ENCODE measurements at places on chromosomes 5 and 9. TPM values are rescaled to one million over a fixed set of nuclear protein-coding genes. Genes with fewer than 3 reads are reported as not detected.
A peak's percentile ranks its signal among the peaks of the same experiment; 100 is the strongest.

DNA sequence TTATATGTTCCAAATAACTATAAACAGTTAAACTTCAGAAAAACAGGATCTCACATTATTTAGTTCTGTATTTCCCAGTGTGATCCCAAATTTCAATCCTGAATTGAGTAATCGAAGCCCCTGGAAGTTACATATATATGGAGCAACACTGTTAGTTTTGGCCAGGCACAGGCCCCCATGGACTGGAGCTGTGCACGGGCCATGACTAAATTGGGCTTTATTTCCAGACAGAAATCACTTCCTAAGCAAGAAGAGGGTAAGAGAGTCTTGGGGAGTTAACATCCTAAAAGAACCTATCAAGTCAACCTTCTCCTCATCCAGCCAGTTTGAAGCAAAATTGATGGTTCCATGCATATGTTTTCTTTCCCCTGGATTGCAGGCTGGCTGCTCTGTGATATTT, 393.0 kb downstream of the TMEM167A start:
- DNase-seq, result no peak

GRCh38 chr5:138622051-138622450, 46.9 kb upstream of the HSPA9 start:
- no peak for DNase-seq

- no peak for DNase-seq
Observed at GRCh38 chr9:3509926-3510325, 15.9 kb downstream of the RFX3 start.

DNA sequence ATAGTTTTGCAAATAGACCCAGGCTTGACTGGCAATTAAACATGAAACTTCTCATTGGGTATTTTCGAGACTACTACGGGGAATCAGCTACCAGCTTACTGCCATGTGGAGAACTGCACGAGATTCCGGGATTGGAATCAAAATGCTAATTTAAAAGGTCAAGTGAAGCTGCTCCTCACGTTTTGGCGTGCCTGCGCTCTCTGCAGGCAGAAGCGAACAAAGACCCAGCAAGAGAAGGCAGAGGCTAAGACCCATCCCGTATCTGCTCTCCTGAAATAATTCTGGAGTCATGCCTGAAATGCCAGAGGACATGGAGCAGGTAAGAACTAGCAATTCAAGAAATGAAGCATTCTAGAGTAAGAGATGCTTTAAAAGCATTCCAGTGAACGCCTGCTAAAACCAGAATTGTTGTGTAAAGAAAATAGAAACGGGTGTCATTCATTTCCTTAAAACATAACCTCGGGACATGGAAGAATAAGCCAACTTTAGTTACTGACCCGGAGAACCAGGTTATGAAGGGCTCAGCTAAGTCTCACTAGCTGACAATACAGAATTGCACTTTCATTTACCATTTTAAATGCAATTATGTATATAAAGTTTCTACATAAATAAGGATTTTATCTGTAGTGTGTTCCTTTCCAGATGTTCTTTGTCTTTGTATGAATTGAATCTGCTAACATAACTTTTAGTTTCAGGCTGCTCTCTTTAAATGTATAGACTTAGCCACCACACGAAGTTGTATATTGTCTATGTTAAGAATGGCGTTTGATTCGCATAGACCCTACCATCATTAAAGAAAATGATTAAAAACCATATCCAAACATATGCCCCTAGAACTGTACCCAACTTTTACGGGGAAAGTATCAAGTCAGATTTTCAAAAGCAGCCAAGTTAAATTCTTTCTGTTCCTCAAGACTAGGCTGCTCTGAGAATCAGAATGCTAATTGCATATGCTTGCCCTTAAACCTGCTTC, 2.0 kb upstream of the MAT2B start:
- peak; percentile 89 for DNase-seq

- DNase-seq, result peak; percentile 30
Observed at GRCh38 chr5:125410537-125411070, 664.2 kb upstream of the ZNF608 start.

DNA sequence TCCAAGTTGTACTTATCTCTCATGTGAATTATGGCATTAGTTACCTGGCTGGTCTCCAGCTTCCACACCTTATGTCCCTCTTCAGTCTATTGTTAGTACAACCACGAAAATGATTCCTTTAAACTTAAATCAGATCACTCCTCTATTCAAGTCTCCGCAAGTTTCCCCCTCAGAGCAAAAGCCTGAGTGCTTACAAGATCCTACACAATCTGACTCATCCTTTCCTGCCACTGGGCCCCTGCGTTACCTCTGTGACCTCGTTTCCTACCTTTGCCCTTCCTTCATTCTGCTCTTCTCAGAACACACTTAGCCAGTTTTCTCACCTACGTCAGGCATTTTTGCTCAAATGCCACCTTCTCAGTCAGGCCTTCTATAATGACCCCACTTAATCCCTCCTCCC, 45.1 kb upstream of the GLIS3 start:
- no peak for DNase-seq

GRCh38 chr5:154653764-154654485, 101.3 kb upstream of the LARP1 start:
- no peak for DNase-seq

- no peak for DNase-seq
Observed at GRCh38 chr5:169652057-169652456, 15.0 kb downstream of the DOCK2 start.

DNA sequence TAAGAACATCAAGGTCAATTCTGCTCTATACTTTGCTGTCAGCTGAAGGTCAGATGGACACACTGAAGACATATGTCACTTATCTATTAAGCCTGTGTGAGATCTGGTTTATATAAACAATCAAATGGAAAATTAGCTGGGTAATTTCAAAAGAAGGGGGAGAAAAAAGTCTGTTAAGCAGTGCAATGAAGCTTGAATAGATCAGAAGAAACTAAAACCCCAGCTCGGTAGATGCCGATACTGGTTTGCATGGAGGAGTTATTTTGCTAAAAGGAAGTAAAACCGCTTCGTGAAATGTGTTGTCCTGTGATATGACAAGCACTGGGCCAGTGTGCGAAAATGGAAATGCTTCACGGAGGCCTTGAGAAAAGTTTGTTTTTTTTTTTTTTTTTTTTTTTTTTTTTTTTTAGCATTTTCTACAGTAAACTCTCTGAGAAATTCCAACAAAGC, 148.8 kb downstream of the MEF2C start:
- DNase-seq, result no peak

GRCh38 chr9:19985081-19985480, 196.2 kb upstream of the SLC24A2 start:
- DNase-seq, result no peak

GRCh38 chr5:158373608-158374395, 514.9 kb upstream of the CLINT1 start:
- DNase-seq, result no peak

GRCh38 chr5:31347552-31347905, 154.0 kb downstream of the CDH6 start:
- no peak for DNase-seq

- peak; percentile 76 for DNase-seq
Observed at GRCh38 chr9:110156902-110157301, 51.1 kb downstream of the C9orf152 start.

DNA sequence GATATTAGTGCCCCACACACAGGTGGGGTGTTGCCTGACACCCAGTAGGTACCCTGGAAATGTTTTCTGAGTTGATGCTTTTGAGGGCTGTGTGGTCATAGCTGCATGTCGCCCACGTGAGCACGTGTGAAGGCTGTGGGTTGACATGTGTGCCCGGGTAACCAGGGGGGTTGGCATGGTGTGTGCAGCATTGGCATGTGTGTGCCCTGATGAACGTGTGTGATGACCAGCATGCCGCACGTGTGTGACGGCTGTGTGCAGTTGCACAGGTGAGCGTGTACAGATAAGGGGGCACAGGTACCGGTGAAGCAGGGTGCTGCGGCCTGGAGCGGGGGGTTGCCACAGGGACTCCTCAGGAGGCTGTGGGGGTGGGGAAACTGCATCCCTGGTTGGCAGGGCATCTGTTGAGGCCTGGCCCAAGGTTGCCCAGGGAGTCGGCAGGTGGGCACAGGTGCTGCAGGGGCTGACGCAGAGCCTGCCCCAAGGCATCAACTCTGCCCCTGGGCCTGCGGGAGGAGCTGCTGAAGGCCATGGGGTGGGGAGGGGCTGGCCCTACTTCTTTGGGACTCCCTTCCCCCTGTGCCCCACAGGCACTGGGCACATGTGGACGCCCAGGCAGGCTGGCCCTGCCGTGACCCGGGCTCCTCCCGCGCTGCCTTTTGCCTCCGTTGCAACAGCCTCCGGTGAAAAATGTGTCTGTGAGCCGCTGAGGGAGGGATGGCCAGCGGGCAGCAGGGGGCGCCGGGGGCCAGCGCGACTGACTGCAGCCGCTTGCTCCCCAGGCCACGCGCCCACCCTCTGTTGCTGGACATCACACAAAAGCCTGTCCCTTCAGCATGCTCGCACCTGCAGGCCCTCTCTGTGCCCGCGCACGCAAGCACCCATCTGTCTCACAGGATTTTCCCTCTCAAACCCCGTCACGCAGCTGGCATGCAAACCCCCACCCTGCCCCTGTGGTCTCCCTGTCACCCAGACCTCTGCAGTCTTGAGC, 2.2 kb downstream of the UNC5A start:
- DNase-seq, result peak; percentile 22

DNA sequence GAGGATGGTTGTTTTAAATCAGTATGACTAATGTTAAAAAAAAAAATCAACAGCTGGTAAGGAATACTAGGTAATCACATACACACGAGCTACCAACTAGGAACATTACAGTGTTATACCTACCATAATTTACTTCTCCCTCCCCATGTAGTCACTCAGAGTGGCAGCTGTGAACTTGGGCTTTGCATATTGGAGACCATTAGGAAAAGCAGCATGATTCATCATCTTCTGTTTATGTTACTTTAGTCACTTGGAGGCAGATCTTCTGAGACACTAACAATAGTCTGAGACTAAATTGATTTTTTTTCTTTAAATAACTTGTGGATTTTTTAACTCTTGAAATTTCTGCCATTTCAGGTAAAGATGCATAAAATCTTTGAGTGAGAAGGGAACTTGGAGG, 141.5 kb upstream of the NR4A3 start:
- DNase-seq, result peak; percentile 35

DNA sequence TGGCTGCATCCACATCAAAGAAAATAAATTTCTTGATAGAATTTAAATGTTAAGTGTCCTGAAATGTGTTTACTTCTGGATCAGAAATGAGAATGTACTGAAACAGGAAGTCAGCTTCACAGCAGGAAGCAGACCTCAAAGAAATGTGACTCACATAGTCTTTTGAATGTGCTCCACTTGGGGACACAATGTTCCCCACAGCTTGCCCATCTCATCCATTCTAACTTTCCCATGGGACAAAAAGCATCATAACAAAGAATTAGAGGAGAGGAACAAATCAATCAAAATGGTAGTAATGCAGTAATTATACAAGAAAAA, 85.7 kb downstream of the GRAMD2B start:
- DNase-seq, result no peak

DNA sequence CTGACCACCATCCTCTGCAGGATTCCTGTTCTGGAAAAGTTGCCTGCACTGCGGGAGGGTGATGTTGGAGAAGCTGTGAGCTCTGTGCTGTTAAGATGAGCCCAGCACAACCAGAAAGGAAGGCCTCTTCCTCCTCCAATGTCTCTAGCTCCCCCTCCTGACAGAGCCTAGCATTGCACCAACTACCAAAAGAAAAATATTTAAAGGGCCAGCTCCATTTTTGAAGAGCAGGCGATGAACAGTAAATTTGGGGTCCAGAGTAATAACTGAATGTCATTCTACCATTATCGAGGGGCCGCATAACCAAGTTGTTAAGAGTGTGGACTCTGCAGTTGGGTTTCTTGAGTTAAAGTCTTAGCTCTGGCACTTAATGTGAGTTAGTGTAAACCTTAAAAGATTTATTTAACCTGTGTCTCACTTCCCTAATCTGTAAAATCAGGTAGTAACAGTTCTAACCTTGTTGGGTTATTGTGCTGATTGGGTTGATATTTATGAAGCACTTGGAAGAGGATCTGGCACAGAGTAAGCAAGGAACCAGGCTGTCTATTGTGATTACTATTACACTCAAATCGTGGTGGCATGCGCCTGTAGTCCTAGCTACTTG, 3.9 kb downstream of the TEX53 start:
- DNase-seq, result peak; percentile 74

- DNase-seq, result peak; percentile 23
Observed at GRCh38 chr5:42005561-42006153, 80.6 kb downstream of the FBXO4 start.

DNA sequence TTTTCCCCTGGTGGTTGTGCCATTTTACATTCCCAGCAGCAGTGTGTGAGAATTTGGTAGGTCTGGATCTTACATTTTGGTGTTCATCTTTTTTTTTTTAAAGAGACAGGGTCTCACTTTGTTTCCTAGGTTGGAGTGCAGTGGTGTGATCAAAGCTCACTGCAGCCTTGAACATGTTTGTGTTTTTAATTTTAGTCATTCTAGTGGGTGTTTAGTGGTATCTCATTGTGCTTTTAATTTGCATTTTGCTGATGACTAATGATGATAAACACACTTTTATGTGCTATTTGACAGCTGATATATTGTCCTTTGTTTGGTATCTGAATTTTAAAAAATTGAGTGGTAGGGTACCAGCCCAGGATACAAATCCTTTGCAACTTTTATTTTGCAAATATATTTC, 53.4 kb upstream of the POMT1 start:
- DNase-seq, result no peak

GRCh38 chr5:169012450-169012849, 288.5 kb downstream of the SLIT3 start:
- DNase-seq, result no peak

- no peak for DNase-seq
Observed at GRCh38 chr9:17490110-17490509, 88.8 kb upstream of the SH3GL2 start.

- no peak for DNase-seq
Observed at GRCh38 chr5:172478256-172478655, 23.9 kb upstream of the SH3PXD2B start.

DNA sequence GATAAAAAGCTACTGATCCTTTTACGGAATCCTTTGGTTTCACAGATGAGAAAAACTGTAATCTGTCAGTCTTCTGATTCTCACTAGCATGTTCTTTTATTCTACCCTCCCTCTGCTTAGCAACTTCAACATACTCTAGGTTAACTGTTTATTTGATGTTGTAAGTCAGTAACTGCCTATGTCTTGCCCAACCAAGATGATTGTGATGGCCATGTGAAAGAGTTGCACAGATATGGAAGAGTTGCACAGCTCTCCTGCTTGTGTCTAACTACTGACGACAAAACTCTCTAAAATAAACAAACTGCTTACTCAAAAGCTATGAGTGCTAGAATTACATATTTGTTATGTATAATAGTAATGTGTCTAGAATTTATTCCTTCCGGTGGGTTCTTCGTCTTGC, 227.3 kb upstream of the DAB2 start:
- DNase-seq, result no peak

- DNase-seq, result no peak
Observed at GRCh38 chr5:2996248-2996647, 244.8 kb upstream of the IRX2 start.

Gene F12
- 0.60 TPM for total RNA-seq

Gene ARL14EPL
- not detected for total RNA-seq

Gene ITK
- not detected for total RNA-seq

Gene NR4A3
- 1.3 TPM for total RNA-seq

Gene NRARP
- 0.27 TPM for total RNA-seq

Gene HAVCR1
- total RNA-seq, result not detected

Gene NOXA1
- total RNA-seq, result 0.21 TPM

Gene INSL6
- total RNA-seq, result not detected

Gene FABP6
- not detected for total RNA-seq

Gene MVB12B
- 6.6 TPM for total RNA-seq

All from HFFc6 (cell line).